Suppressor macrophage treated with lipopolysaccharide for 1 hour (primary cell): ENCODE measurements at places on chromosomes 3 and 15.

- DNase-seq: no peak
Observed at GRCh38 chr3:45105855-45106671, 40.1 kb downstream of the CDCP1 start.

DNA sequence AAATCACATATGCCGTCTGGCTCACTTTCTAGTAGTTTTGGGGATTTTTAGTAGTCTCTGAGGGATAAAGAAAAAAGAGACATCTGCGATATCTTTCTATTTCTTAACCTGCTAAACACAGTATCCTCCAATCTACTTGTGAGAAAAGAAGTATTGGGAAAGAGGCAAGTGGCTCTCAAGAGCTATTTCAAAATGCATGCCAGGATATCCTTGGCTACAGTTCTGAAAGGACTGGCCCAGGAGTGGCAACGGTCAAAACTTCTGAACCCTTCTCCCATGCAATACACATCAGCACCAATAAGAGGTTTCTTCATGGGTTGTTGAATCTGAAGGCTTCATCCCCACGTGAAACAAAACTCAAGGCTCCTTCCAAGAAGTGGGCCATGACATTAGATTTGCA lies 204.0 kb upstream of the WNT5A start:
- DNase-seq: no peak

GRCh38 chr3:32551496-32551895 lies 19.2 kb downstream of the DYNC1LI1 start:
- DNase-seq: no peak

GRCh38 chr3:50112462-50112861 lies 23.7 kb downstream of the RBM5 start:
- DNase-seq: no peak

DNA sequence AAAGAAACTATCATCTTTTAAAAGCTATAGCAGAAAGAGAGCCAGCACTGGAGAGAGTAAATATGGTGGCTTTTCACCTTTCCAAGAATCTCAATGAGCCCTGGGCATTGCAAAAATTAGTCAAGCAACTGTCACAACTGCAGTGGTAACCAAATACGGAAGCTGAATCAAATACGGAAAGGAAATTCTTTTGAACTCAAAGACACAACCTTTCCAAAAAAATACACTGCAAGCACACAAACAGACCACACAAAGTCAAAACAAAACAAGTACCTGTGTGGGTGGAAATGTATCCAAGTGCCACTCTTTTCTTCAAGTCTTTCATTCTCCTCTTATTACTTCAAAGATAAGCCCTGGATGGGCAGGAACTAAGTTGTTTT lies 17.6 kb downstream of the VGLL4 start:
- peak; percentile 28 for DNase-seq

- no peak for DNase-seq
Observed at GRCh38 chr3:18247776-18248310, 177.3 kb downstream of the SATB1 start.

- DNase-seq: no peak
Observed at GRCh38 chr3:186512570-186513302, 31.4 kb downstream of the CRYGS start.

DNA sequence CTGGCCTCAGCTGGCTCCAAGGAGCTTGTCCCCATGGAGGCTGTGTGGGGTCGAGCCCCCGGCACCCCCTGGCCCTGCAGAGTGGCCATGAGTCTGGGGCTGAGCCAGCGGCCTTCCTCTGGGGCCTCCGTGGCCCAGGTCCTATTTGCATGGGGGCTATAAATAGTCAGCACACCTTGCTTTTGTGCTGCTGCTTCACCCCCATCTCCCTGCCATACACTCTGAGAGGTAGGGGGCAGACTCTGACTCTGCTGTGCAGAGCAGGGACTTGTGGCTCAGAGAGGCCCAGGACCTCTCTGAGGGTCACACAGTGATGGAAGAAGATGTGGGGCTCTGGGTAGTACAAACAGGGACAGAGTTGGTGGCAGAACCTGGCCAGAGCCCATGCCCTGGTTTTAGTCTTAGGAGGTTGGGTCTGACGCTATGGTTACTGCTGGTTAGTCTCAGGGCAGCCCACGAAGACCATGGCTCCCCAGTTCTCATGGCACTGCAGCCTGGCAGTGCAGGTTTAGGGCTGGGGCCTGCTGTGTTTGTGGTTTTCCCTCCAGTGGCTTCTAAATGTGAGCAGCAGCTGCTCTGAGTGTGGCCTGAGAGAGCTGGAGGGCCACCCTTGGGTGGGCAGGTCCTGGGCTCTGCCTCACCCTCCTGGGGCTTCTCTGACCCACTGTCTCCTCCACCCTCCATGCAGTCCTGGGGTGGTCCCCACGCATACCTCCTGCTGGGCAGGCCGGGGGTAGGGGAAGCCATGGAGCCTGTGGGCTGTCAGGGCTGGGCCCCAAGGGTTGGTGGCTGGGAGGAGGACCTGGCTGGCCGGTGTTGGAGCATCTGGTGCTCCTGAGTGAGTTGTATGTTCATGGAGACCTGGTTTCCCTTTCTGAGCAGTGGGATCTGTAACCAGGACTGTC lies 13.6 kb downstream of the PRKCD start:
- DNase-seq: no peak

GRCh38 chr3:156816794-156817645 lies 9.1 kb upstream of the LEKR1 start:
- DNase-seq: peak; percentile 83

GRCh38 chr15:96457841-96458240 lies 127.3 kb downstream of the NR2F2 start:
- DNase-seq: no peak

DNA sequence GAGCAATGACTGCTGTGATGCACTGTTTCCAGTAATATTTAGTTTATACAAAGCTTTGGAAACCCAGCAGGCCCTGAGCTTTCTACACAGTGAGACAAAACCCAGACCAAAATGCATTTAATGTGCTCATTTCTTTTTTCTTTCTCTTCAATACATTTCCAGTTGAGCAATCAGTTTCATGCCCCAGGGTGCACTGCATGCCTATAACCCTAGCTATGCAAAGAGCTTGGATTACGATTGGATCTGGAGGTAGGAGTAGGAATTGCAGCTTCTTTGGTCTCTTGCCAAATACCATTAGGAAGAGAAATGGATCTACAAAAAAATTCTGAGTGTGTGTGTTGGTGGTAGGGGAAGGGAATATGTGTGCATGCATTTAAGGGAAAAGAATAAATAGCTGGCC lies 1001.4 kb downstream of the SQOR start:
- no peak for DNase-seq

DNA sequence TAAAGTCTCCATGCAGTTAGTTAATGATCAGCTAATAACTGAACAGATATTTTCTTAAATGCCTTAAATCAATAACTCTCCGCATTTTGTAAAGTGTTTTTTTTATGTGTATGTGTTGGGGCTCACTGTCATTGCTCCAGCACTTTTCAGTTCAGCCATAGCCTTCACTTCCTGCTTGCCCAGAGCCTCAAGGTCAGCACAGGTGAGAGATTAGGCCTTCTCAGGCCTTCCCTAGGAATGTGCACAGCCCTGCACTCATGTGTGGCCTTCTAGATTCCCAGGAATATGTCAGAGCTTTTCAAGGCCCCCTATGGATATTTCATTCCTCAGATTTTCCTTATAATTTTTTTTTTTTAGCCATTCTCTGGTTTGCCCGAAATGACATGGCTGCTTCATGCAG lies 77.6 kb upstream of the MANF start:
- no peak for DNase-seq

- no peak for DNase-seq
Observed at GRCh38 chr3:150308481-150309256, 99.4 kb upstream of the TSC22D2 start.

GRCh38 chr15:76823303-76823702 lies 81.8 kb downstream of the SCAPER start:
- DNase-seq: no peak

DNA sequence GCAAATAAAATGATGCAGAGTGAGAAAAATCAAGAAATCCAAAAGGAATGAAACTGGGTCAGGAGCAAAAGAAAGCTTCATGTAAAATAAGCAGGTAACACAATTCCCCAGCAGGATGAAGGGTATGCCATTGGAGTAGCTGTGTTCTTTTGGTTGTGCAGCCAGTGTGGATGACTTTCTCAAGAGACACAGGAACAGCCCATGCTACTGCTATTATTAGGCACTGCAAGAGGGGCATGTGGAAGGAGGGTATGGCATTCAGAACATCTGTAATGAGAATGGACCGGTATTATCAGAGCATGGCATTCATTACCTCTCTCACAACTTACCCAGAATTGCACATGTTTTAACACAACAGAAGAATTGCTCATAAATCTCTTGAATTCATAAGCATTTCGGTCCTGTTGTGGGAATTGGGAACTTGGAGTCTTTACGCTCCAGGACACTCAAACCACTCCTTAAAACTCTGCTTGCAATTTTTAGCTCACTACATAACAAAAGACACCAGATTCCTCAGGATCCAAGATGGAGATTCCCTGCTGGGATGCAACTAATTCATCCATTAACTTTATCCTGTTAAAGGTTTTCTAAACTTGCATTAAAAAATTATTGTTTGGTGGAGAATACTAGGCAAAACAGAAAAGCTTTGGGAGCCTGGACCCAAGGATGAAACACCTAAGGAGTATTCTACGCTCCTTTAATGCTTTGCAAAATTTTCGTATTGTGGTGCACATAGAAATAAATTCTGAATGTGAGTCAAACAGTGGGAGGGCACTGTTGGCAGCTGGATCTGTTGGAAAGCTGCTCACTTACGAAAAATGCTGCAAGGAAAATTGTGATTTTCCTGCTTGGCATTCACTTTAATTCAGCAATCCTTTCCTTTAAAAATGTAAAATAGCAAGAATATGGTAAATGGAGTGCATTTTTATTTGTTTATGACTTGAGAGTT lies 34.6 kb upstream of the CDIN1 start:
- no peak for DNase-seq

DNA sequence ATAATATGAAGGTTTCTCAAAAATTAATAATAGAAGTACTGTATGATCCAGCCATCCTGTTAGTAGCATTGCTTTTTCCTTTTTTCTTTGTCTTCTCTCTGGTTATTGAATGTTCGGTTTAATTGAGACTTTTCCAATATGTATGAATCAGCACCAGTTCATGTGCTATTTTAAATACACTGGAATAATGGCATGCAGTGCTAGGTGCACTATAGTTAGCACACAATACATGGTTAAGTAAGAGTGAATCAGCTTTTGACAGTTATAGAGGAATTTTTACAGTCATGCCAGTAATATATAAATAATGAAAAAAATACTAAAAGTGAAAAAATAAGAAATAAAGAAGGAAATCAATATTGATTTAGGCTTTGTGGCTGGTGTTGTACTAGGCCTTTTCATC lies 113.8 kb upstream of the STRIT1 start:
- no peak for DNase-seq

- DNase-seq: no peak
Observed at GRCh38 chr3:120778776-120779175, 36.2 kb downstream of the GTF2E1 start.
